GM23338 (cell line): ENCODE measurements at places on chromosomes 5 and 9. TPM values are rescaled to one million over a fixed set of nuclear protein-coding genes. Genes with fewer than 3 reads are reported as not detected.

GRCh38 chr5:137734962-137735554 lies 831 bp downstream of the KLHL3 start:
- peak overlapping the region; percentile 67 for H3K4me3 ChIP-seq
- peaks cover 17% of the 10 kb centered on the region for H3K4me1 ChIP-seq
- no peaks in the 10 kb centered on the region for H3K27me3 ChIP-seq
- peak overlapping the region; percentile 93 for H3K27ac ChIP-seq

DNA sequence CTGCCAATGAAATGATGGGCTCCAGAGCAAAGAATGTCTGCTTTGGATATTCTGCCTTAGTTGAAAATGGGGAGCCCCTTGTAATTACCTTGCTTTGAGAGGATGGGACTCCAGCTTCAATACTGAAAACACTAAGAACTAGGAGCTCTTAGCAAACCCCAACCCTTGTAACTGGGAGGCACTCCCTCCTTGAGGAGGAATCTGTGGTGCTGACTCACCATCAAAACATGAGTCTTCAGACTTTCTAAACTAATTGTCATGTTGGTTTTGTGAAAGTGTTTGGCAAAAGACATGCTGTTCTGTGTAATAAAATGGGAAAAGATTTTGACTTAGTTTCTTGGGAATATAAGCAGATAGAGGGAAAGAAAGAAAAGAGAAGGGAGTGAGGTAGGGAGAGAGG lies 91.9 kb upstream of the PTPRD start:
- H3K4me3 ChIP-seq: no peak overlapping the region
- no peaks in the 10 kb centered on the region for H3K36me3 ChIP-seq
- no peak overlapping the region for H3K27ac ChIP-seq
- H3K27me3 ChIP-seq: no peaks in the 10 kb centered on the region

DNA sequence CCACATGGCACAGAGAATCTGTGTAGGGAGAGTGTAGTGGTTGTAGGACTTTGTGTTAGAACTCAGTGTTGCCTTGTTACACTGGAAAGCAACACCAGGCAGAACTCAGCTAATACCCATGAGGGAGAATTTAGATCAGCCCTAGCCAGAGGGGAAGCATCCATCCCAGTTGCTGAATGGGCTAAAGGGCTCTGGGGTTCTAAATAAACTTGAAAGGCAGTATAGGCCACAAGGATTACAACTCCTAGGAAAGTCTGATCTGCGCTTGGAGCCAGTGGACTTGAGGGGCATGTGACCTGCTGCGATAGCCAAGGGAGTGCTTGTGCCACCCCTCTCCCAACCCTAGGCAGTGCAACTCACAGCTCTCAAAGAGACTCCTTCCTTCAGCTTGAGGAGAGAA lies 26.9 kb downstream of the PTGS1 start:
- no peaks in the 10 kb centered on the region for H3K4me1 ChIP-seq
- H3K36me3 ChIP-seq: no peaks in the 10 kb centered on the region
- no peak overlapping the region for H3K27ac ChIP-seq
- no peak for DNase-seq
- no peaks in the 10 kb centered on the region for H3K27me3 ChIP-seq

Gene SPINK13
- not detected in 2 replicates for total RNA-seq

Gene PCDHGB5
- 15.7 and 18.5 TPM in 2 replicates for total RNA-seq

GRCh38 chr5:97788369-97788768 lies 605.3 kb upstream of the RIOK2 start:
- no peaks in the 10 kb centered on the region for H3K36me3 ChIP-seq
- H3K27me3 ChIP-seq: no peaks in the 10 kb centered on the region
- no peak for DNase-seq
- no peaks in the 10 kb centered on the region for H3K4me1 ChIP-seq

- no peaks in the 10 kb centered on the region for H3K27me3 ChIP-seq
- no peaks in the 10 kb centered on the region; the same call in 1 of the 2 replicates for H3K4me1 ChIP-seq
- H3K36me3 ChIP-seq: no peaks in the 10 kb centered on the region
- no peak overlapping the region for H3K27ac ChIP-seq
- DNase-seq: no peak
These were observed 20.5 kb downstream of the MAST4 start for GRCh38 chr5:66616520-66617225.

Gene AIF1L
- total RNA-seq: 82.6 and 87.8 TPM in 2 replicates

DNA sequence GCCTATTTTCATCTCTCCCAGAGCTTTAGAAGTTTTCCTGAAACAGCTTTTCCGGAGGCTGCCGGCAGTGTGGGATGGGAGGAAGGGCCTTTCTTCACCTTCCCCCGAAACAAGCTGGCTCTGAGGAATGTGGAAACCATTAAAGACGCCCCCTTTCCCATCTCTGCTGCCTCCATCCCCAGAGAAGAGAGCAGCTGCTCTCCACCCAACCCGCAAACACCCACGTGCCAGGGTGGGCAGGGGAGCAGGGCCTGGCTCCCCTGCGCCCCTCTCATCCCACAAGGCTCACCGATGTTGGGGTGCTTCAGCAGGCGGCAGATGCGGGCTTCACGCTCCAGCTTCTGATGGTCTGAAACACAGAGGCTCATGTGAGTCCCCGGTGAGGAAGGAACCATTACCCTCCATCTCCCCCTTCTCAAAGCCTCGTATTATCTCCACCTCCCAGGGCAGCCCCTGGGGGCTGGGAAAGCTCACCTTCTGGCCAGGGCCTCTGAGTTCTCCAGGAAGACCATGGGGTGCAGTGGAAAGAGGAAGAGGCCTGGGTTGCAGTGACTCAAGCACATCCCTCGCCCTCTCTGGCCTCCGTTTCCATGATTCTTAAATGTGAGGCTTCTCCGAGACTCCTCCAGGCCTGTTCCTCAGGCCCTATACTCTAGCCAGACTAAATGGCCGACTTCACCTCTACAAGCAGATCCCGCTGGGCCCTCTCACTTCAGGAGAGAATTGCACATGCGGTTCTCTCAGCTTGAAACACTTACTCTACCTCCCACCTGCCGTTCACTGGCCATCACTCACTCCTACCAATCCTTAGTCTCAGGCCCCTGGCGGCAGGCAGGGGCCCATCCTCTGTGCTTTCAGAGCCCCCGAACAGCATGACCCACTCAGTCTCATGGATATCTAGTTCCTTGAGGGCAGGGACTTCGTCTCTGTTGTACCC lies 24.6 kb downstream of the CAMK2A start:
- no peak overlapping the region for H3K4me3 ChIP-seq
- no peak overlapping the region for H3K27ac ChIP-seq
- H3K27me3 ChIP-seq: no peaks in the 10 kb centered on the region
- no peak for DNase-seq

DNA sequence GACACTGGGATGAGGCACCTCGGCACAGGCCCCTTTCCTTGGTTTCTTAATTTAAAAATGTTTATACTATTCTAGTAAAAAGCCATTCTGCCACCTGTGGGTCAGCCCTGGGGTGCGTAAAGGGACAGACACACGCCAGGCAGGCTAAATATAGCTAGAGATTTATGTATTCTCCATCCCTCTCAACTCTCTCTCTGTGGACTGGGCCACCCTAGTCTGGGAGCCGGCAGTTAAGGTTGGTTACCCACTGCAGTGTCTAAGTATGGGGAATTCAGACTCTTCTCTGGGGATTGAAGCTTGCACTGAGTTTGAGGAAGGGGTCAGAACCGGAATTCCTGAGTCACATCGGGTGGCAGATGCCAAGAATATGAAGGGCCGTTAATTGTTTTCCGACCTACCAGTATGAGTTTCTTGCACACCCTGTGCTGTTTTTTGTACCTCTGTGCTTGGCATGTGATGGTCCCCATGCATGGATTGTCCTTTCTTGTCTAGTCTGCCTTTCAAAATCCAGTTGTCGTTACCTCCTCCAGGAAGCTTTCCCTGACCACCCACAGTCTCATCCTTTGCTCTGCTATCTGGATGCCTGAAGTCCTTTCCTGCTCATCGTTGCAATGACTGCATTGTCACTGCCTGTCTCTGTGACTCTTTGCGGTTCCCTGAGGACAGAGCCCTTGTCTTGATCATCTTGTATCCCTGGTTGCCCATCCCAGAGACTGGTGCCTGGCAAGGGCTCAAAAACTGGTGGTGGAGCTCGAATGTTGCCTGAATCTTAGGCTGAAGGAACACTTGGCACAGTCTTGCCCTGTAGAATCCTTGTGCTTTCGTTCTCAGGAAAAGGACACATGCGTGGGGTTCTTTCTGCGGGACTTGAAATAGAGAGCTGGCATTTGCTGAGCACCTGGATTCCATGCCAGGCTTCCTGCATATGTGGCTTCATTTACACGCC lies 2.1 kb downstream of the NEURL1B start:
- H3K4me1 ChIP-seq: peaks cover 52% of the 10 kb centered on the region
- peaks cover 28% of the 10 kb centered on the region for H3K27me3 ChIP-seq
- no peak overlapping the region for H3K4me3 ChIP-seq
- H3K36me3 ChIP-seq: no peaks in the 10 kb centered on the region

GRCh38 chr5:96093340-96093739 lies 131.7 kb upstream of the ELL2 start:
- no peak for DNase-seq
- no peaks in the 10 kb centered on the region for H3K27me3 ChIP-seq
- H3K36me3 ChIP-seq: no peaks in the 10 kb centered on the region
- H3K4me3 ChIP-seq: no peak overlapping the region
- peaks cover 18% of the 10 kb centered on the region for H3K4me1 ChIP-seq

DNA sequence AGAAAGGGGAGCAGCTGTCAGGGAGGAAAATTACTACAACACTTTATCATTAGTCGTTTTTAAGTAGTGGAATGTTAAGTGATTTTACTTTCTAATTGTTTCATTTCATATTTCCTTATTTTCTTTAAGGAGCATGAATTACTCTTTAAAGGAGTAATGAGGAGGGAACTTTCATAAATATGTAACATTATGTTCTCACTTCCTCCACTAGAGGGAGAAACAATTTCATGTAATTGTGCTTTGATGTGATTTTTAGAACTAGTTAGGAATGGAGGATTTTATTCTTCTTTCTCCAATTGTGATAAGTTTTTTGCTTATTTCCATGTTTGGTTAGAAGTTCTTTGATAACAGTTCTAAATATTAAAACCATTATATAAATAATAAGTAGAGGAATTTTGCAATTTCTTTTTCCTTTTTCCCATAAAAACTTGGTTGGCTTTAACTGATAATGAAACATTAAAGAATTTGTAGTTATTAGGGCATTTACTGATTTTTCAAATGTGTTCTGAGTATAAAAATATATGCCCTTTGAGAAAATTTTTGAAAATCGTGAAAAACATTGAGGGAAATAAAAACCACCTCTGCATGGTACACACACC lies 25.6 kb downstream of the CEP78 start:
- H3K27me3 ChIP-seq: no peaks in the 10 kb centered on the region
- DNase-seq: peak; percentile 61

DNA sequence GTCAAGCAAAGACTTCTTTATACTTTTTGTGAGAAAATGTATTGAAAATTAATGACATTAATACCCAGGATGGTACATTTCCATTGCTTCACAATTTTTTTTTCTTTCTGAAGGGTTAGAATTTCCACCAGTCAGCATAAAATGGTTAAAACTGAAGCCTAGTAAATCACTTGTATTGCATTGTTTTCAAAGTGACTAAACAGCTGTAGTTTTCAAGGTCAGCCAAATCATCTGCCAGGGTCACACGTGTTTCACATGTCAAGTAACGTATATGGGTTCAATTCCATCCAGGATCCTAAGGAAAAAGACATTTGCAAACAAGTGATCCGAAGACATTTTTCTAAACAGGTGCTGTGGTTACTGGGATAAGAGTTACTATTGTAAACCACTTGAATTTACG lies 574.2 kb downstream of the RAB3C start:
- no peak for DNase-seq
- no peak overlapping the region for H3K4me3 ChIP-seq
- H3K27ac ChIP-seq: no peak overlapping the region
- H3K27me3 ChIP-seq: peaks cover 6% of the 10 kb centered on the region; the same call in 1 of the 2 replicates
- H3K36me3 ChIP-seq: no peaks in the 10 kb centered on the region

DNA sequence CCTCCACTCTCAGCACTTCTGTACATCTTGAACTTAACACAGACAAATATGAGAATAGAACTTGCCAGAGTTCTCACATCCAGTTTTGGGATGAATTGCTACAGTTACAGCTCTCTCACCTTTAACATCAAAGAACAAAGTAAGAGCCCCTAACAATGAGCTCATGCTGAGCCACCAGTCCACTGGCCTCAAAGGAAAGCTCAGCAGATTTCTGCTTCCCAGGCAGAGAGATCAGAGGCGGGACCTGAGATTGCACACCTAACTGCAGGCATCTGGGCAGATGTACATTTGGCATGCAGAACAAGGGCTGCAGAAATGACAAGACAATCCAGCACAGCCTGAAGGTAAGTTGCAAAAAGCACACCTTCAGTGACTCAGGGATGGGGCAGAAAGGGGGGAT lies 300.9 kb downstream of the MRPS30 start:
- H3K27ac ChIP-seq: peak overlapping the region; percentile 83; the same call in 1 of the 2 replicates
- peaks cover 43% of the 10 kb centered on the region for H3K4me1 ChIP-seq
- DNase-seq: peak; percentile 42
- H3K4me3 ChIP-seq: 0 out of 2 replicates have a peak overlapping the region, but pooled peaks have one; percentile 4

Gene FOXD4
- total RNA-seq: 0.31 TPM in 1 of 2 replicates, not detected in the other

- DNase-seq: no peak
- H3K27ac ChIP-seq: no peak overlapping the region
- H3K4me3 ChIP-seq: no peak overlapping the region
- no peaks in the 10 kb centered on the region for H3K4me1 ChIP-seq
- no peaks in the 10 kb centered on the region for H3K36me3 ChIP-seq
These were observed 770.2 kb upstream of the FAM174A start for GRCh38 chr5:99765011-99765410.

GRCh38 chr5:9615331-9615730 lies 14.8 kb downstream of the TAS2R1 start:
- no peak overlapping the region for H3K4me3 ChIP-seq
- H3K27me3 ChIP-seq: no peaks in the 10 kb centered on the region
- no peak overlapping the region for H3K27ac ChIP-seq
- H3K4me1 ChIP-seq: no peaks in the 10 kb centered on the region
- no peak for DNase-seq
